ENCODE measurements at places on chromosomes 6 and 20.

DNA sequence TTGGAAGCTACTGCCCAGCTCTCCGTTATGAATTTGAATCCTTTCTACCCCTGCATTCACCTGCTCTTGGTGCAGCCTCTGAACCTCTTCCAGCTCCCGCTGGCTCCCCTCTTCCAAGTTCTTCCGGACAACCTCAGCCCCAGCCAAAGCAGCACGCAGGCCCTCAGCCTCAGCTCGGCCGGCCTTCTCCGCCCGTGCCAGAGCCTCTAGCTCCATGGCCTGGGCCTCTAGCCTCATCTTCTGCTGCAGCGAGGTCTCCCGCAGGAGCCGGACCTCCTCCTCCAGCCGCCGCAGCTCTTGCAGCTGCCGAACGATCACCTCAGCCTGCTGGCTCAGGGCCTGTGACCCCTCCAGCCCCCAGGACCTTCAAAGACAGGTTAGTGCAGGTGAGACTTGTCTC lies 3.2 kb downstream of the CCHCR1 start:
- DNase-seq = no peak

DNA sequence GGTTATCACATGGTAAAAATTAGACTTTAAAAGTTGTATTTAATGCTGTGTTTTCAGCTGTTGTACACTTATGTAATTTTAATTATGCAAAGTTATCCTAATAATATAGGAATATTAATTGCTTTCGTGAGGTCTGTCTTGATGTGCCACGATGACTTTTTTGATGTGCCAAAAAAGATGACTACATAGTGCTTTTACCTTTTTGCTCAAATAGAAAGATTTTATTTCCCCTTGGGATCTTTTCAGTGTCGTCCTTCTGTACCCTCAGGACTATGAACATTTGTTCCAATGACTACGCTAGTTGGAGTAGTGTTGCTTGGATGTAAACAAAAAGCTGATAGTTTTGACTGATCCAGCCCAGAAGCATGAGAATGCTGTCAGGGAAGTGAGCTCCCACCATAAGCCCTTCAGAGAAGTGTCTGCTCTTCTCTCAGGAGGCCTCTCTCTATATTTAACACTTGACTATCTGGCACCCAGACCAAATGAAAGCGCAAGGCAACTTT lies 1.2 kb upstream of the CD164 start:
- no peak for DNase-seq

DNA sequence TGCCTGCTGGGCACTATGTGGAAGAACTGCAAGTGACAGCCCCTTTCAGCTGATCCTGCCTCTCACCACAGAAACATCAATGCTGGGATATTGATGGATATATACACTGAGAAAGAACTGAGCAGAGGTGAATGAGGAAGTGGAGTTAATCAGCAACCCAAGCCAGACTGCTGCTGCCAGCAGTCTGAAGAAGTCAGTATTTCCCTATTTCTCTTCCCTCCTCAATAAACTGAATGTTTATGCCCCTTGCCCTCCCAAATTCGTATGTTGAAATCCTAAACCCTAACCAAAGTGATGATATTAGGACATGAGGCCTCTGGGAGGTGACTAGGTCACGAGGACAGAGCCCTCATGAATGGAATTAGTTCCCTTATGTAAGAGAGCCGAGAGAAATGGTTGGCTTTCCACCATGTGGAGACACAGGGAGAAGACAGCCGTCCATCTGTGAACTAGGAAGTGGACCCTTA lies 76.3 kb downstream of the CDK19 start:
- DNase-seq = no peak

GRCh38 chr6:6869094-6869493 lies 238.7 kb upstream of the RREB1 start:
- DNase-seq = no peak

DNA sequence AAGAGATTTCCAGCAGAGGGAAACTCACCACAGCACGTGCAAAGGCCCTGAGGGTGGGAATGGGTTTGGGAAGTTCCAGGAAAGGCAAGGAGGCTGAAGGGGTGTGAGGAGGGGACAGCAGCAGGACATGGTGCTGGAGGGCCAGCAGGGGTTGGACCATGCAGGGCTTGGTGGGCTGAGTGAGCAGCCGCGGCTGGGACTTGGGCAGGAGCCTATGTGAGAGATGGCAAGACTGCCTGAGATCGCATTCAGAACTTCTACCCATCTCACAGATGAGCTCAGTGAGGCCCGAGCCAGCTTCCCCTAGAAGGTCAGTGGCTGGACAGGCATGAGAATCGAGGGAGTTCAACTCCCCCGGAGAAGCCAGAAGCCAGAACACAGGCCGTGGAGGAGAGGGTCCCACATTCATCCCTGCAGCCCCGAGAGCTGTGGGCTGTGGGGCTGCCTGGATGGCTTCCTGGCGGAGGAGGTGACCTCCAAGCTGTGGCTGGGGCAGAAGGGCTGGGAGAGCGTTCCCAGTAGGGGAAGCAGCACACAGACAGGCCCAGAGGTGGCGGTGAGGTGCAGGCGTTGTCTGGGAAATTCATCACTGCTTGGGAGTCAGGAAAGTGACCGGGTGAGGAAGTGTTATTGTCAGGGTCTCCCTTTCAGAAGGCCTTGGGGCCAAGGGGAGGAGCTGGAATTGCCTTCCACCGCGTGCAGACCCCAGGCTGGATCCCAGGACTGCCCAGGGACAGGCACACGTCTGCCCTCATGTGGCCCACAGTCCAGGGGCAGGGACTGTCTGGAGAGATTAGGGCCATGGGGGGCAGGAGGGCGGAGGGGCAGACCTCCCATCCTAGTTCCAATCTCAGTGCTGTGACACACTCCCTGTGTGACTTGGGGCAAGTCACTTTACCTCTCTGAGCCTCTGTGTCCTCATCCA lies 103.8 kb downstream of the CEBPB start:
- no peak for DNase-seq
